ENCODE measurements at places on chromosomes 2 and 18. TPM values are rescaled to one million over a fixed set of nuclear protein-coding genes. Genes with fewer than 3 reads are reported as not detected.

Gene THUMPD2
- total RNA-seq, result 3.4 TPM

Gene ASXL3
- 1.8 TPM for total RNA-seq

Gene PECR
- total RNA-seq, result 13.5 TPM

Gene MBOAT2
- total RNA-seq, result 39.8 TPM

Gene UGT1A10
- not detected for total RNA-seq

Gene G6PC2
- not detected for total RNA-seq

Gene SKA1
- total RNA-seq, result 3.5 TPM
